ENCODE measurements at places on chromosomes 11 and 22.

DNA sequence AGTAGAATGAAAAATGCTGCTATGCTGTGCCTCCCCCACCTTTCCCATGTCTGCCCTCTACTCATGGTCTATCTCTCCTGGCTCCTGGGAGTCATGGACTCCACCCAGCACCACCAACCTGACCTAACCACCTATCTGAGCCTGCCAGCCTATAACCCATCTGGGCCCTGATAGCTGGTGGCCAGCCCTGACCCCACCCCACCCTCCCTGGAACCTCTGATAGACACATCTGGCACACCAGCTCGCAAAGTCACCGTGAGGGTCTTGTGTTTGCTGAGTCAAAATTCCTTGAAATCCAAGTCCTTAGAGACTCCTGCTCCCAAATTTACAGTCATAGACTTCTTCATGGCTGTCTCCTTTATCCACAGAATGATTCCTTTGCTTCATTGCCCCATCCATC lies 14.9 kb upstream of the HBE1 start:
- DNase-seq = no peak

GRCh38 chr11:43687120-43687791 lies 6.7 kb downstream of the HSD17B12 start:
- no peak for DNase-seq

DNA sequence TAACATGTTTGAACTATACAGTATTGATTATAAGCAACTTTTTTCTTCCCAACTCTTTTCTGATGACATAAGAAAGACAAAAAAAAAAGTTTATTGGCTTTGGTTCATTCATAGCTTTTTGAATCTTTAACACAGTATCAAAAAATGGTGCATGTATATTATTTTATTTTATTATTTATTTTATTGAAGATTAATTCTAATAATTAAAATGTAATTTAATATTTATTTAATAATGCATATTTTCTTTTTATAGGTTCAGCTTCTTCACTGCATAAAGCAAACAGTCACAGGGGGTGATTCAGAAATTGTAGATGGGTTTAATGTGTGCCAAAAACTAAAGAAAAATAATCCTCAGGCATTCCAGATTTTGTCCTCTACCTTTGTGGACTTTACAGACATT lies 78.8 kb downstream of the BBOX1 start:
- no peak for DNase-seq

- no peak for DNase-seq
These were observed 45.9 kb upstream of the SYT7 start for GRCh38 chr11:61626580-61627380.

- no peak for DNase-seq
These were observed 55.8 kb downstream of the ETS1 start for GRCh38 chr11:128531588-128531987.

DNA sequence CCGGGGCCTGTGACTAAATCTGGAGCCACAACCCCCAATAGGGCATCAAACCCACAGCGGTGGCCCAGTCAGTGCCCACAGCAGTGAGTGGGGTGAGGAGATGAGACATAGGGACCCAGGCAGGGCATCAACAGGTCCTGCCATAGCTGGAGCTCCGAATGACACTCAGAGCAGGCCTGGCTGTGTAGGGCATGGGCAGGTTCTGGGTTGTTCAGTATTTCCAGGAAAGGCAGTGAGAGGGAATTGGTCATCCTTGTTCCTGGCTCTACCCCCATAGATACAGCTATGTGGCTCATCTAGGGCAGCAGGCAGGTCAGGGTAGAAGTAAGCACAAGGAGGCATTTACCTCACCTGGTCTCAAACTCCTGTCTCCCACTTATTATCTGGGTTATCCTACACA lies 126.6 kb downstream of the BUD13 start:
- no peak for DNase-seq

DNA sequence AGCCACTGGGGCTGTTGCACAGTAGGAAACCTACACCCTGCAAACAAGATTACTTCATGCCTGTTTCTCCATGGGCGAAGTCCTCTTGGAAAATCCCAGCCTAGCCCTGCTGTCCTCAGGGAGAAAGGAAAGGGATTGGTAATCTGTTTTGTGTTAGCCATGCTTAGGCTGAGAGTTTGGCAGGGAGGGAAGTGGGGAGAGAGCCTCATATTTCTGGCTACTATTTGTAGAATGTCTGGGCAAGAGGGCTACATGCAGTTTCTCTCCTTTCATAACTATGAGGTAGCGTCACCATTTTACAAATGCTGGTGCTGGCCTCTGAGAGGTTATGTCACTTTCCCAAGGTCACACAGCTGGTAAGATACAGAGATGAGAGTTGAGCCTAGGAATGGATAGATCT lies 737 bp upstream of the MFRP start:
- DNase-seq = no peak

DNA sequence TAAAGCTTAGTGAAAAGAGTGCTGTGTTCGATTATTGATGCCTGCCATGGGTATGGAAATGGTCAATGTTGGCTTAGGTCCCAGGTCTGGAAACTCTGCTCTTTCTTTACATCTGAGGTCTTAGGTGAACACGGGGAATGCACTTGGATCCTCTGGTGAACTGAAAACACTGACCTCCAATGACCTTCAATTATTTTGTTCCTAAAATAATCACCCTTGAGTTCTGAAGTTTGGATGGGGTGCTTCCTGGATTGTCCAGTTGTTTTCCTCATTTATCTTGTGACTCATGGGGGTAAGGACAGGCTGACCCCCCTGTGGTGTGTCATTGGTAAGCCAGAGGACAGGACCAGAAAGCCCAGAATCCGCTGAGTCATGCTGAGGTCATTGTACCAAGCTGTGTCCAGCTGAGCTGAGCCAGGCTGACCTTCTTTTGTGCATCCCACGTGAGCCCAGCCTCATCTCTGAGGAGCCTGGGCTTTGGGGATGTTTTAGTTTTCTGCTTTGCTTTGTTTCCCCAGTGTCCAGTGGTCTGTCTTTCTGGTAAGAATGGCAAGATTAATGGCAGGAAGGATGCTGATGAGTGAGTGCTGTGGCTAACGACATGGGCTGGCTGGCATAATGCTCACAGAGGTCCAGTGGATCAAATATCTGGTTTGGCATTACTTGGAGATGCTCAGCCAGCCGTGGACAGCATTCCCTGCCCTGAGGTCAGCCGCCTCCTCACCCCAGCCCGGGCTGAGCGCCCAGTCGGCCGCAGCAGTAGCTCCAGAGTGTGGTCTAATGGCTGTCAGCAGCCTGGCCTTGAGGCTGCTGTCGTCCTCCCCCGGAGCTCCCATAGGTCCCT lies 35.6 kb downstream of the AMPD3 start:
- no peak for DNase-seq

DNA sequence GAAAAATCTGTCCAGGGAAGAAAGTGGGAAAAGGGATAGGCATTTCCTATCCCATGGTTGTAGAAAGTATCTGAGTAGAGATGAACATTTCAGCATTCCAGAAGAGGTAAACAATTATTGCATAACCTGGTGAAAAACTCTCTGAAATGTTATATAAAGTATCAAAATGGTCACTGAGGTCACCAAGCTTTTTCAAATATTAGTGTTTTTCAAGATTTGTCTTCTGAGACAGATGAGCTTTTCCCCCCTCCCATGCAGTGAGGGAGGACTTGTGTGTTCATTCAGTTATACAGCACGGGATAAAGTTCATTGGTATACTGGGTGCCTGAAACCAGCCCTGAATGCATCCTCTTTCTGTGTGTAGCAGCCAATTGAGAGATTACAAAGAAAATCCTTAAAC lies 1.9 kb upstream of the DEPDC7 start:
- no peak for DNase-seq

DNA sequence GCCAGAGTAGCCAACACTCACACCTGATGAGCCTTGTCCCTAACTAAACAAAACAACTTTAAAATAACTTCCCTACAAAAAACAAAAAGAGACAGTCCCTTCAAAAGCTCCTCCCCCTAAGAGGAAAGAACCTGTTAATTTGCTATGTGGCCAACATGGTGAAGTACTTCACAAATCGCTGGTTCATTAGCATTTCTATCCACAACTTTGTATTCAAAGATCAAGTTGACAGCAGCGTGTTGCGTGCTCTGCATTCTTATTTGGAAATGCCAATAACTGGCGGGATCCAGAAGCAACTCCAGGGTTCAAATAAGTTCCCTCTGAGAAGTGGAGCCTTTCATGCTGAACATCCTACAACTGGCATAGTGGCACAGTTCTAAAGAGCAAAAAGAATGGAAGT lies 48.6 kb downstream of the CADM1 start:
- no peak for DNase-seq
